ENCODE measurements at places on chromosomes 2 and 18.

GRCh38 chr2:68359889-68360288 lies 5.2 kb upstream of the PLEK start:
- DNase-seq = no peak
- no peaks in the 10 kb centered on the region for H3K27me3 ChIP-seq
- H3K4me3 ChIP-seq = no peak overlapping the region
- H3K4me1 ChIP-seq = peaks cover 2% of the 10 kb centered on the region

DNA sequence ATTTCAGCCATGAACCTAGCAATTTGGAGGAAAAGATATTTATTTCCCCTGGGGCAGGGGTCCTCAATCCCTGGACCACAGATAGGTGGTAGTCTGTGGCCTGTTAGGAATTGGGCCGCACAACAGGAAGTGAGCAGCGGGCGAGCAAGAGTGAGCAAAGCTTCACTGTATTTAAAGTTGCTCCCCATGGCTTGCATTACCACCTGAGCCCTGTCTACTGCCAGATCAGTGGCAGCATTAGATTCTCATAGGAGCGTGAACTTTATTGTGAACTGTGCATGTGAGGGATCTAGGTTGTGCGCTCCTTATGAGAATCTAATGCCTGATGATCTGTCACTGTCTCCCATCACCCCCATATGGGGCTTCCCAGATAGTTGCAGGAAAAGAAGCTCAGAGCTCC lies 127.6 kb downstream of the ICOS start:
- DNase-seq = no peak
- H3K36me3 ChIP-seq = no peaks in the 10 kb centered on the region
- no peak overlapping the region for H3K4me3 ChIP-seq
- H3K27ac ChIP-seq = no peak overlapping the region

GRCh38 chr2:36329251-36329650 lies 26.3 kb upstream of the CRIM1 start:
- H3K4me3 ChIP-seq = no peak overlapping the region
- H3K36me3 ChIP-seq = no peaks in the 10 kb centered on the region
- DNase-seq = peak; percentile 27
- H3K27me3 ChIP-seq = no peaks in the 10 kb centered on the region

GRCh38 chr2:20130160-20130560 lies 78.7 kb upstream of the LAPTM4A start:
- DNase-seq = no peak
- no peaks in the 10 kb centered on the region for H3K27me3 ChIP-seq
- H3K36me3 ChIP-seq = no peaks in the 10 kb centered on the region
- no peak overlapping the region for H3K27ac ChIP-seq
- H3K4me1 ChIP-seq = peaks cover 28% of the 10 kb centered on the region
- H3K4me3 ChIP-seq = no peak overlapping the region

GRCh38 chr2:233041722-233042323 lies 9.4 kb downstream of the NEU2 start:
- no peaks in the 10 kb centered on the region for H3K4me1 ChIP-seq
- no peak overlapping the region for H3K4me3 ChIP-seq
- DNase-seq = no peak
- H3K27me3 ChIP-seq = no peaks in the 10 kb centered on the region
- no peaks in the 10 kb centered on the region for H3K36me3 ChIP-seq

- no peaks in the 10 kb centered on the region for H3K36me3 ChIP-seq
- no peak overlapping the region for H3K4me3 ChIP-seq
- peaks cover 5% of the 10 kb centered on the region for H3K4me1 ChIP-seq
- no peak for DNase-seq
Measured at GRCh38 chr2:232523682-232524597, 2.0 kb upstream of the CHRND start.

- no peak overlapping the region for H3K27ac ChIP-seq
- H3K4me3 ChIP-seq = no peak overlapping the region
- DNase-seq = no peak
Measured at GRCh38 chr2:240922982-240923537, 16.9 kb downstream of the CROCC2 start.

- no peak overlapping the region for H3K27ac ChIP-seq
- H3K27me3 ChIP-seq = peaks cover 66% of the 10 kb centered on the region
- H3K36me3 ChIP-seq = no peaks in the 10 kb centered on the region
- DNase-seq = peak; percentile 46
Measured at GRCh38 chr2:192195548-192196418, 1.1 kb upstream of the TMEFF2 start.

Measured in lung (tissue), 17 donors.